CD14-positive monocyte (primary cell): ENCODE measurements at places on chromosomes 6 and 20.
A peak's percentile ranks its signal among the peaks of the same experiment; 100 is the strongest.

GRCh38 chr20:1491281-1491840 lies at the start of gene SIRPB2:
SIRPB2 (minus strand) TSS chr20:1491420; CDS start chr20:1491359, 61 bp downstream.
- peak; percentile 93 for DNase-seq

DNA sequence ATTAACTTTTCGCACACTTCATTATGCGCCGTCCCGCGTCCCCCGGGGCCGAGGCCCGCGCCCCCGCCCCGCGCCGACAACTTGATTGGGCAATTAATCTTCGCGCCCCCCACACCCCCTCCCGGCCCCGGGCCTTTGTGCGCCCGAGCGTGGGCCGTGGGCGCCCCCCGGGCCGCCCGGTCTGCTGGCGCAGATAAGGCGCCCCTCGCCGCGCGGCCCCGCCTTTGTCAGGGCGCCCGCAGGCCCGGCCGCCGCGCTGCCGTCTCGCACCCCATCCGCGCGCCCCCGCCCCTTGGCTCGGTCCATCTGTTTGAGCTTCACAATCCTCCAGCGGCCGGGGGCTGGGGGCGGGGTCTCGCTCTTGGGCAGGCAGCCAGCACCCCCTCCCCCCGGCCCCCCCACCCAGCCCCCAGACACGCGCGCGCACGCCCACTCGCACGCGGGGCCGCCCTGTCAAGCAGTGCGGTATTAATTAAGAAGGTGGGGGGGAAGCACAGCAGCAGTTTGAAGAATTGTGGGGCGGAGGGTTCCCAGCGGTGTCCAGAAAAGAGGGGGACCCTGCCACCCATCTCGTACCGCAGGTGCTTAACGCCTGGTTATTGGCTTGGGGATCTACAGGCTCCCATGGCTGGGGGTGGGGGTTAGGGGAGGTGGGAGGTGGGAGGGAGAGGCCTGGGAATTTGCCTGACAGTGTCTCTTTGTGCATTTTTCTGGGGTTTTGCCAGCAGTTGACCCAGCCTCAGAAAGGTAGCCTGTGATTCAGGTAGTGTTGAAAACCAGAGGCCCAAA lies 34.6 kb upstream of the SCRT2 start:
- DNase-seq: no peak

DNA sequence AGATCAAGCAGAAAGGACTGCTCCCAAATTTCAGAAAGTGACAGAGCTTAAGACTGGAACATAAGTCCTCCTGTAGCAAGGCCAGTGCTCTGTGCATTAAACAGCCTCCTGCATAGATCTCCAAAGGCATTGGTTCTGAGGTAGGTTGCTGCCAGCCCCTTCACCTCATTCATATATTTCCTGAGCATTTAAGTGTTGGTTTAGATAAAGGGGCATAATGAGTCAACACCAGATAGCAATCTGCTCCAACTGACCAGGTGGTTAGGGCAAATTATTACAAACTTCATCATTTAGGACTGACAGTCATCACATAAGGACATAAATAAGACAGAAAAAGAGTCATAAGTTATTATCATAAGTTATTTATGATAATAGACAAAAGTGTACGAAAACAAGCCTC lies 10.7 kb downstream of the PTPRK start:
- no peak for DNase-seq

DNA sequence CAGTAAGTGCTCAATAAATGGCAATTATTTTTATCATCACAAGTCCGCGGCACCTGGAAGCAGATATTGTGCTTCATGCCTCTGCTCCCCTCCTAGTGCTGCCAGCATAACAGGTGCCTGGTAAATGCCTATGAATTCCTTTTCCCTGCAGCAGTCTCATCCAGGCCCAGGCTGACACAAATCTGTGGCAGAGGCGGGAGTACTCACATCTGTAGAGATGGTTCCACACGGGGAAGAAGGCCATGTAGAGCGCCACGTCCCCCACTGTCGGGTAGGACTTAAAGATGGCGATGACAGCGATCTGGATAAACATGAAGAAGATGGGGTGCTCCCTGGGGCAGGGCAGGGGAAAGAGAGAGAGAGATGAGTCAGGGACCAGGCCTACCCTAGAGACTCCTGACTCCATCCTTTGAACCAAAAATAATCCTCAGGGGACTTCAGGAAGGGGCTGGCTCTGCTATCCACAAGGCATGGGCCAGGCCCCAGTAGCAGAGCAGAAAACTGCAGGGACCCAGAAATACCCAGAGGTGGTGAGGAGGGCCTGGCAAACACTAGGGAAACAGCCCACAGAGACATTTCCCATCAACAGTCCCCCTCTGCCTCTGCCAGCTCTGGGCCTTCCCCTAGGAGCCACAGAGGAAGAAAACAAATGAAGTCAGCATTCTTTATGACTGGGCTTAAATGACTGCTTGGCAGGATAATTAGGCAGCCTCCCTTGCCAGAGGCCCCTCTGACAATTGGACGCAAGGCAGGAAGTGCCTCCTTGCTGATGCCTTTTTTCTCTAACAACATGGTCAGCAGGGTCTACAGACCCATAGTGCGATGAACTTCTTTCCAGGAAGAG lies 23.0 kb downstream of the MAP1LC3A start:
- DNase-seq: no peak

- no peak for DNase-seq
These were observed 253.2 kb downstream of the PLCB1 start for GRCh38 chr20:8385247-8385646.

DNA sequence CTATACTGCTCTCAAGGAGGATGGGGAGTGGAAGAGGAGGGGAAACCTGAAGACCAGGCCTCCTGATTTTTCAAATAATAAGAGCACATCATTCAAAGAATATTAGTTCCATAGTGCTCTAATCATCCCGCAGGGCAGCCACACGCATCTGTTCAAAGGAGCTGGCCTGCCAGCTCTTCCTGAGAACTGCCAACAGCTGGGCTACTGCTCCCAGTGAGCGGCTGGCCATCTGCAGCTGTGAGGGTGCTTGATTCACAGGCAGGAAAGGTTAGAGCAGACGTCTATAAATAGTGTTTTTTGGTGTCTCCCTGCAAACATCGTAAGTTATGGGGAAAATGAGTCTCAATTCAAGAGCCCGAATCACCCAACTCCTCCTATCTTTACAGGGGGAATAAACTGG lies 17.3 kb downstream of the NSFL1C start:
- no peak for DNase-seq

DNA sequence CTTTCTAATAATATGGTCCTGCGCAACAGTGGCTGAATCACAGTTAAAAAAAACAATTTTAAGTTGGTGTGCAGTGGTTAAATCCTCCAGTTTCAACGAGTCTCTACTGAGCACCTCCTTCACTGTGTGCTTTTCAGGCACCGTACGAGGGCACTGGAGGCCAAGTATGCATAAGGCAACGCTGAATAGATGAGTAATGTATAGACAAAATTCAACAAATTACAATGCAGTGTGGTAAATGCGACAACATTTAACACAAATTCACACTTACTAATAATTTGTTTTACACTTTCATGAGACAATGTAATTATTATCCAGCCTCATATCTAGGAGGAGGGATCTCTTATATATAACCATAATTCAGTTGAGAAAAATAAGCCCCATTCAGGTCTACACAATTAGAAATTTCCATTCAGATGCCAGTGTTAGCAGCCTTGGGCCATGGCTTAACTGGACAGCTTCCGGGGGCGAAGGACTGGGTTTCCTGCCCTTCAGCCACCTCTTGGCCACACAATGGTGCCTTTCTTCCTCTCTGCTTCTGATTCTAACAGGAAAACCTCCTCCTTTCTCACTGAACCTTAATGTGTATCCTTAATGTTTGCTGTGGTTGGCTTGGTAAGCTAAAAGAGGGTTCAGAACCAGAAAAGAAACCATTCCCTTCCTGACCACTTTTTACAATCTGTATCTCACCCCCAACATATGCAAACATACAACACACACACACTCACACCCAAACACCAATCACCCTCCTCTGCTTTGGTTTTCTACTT lies 51.9 kb downstream of the B4GALT5 start:
- DNase-seq: no peak

DNA sequence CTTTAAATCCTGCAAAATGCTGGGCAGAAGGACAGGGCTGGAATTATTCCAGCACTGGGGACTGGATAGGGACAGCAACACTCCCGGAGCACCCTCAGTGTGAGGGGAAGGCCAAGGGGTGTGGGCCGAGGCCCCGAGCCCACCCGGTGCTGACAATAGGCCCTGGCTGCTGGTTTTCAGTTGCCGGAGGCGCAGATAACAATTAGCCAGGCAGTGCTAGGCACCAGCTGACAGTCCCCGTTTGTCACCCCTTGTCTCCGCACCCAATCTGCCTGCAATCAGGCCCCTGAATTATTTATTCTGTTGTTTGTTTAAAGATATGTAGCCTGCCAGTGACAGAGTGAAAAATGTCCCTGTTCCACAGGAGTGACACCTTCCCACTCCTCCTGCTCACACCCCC lies 120.0 kb downstream of the GRM4 start:
- no peak for DNase-seq
